ENCODE measurements at places on chromosomes 2 and 18.

DNA sequence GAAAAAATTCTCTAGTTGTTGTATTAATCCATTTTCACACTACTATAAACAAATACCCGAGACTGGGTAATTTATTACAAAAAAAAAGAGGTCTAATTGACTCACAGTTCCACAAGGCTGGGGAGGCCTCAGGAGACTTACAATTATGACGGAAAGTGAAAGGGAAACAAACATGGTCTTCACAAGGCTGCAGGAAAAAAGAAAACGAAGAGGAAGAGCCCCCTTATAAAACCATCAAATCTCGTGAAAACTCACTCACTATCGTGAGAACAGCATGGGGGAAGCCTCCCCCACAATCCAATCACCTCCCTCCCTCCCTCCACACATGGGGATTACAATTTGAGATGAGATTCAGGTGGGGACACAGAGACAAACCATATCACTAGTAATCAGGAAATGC, 61.7 kb upstream of the SPTBN1 start:
- DNase-seq = no peak

DNA sequence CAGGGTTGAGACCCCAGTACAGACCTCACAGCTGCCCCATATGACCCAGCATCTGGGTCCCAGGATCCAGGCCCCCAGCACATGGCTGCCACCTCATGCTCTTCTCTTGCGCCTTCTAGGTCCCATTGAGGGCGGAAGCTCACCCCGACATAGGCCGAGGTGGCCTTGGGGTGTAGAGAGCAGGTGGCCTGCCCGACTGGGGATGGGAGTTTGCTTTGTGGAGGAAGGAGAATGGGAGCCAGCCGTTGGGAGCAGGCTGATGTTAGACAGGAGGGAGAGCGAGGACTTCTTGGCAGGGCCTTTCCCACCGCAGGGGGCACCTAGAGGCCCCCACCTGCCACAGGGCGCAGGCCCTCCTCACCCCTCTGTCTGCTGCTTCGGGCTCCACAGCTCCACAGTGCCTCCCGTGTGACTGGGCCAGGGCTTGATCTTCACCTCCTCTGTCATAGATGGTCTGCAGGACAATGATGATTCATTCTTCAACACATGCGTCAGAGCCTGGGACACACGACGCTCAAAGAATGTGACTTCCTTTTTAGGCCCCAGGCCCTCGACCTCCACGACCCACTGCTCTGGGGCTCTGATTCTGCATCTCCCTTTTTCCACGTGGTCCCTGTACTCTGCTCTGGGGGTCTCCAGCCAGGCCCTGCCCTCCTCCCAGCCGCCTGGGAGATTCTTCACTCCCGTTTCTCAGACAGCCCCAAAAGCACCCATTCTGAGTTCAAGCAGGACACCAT, 86.6 kb upstream of the ODC1 start:
- no peak for DNase-seq

- DNase-seq = no peak
Measured at GRCh38 chr2:208083807-208084206, 40.5 kb downstream of the CRYGD start.

- no peak for DNase-seq
Measured at GRCh38 chr2:112310906-112311305, 35.5 kb downstream of the ZC3H6 start.

DNA sequence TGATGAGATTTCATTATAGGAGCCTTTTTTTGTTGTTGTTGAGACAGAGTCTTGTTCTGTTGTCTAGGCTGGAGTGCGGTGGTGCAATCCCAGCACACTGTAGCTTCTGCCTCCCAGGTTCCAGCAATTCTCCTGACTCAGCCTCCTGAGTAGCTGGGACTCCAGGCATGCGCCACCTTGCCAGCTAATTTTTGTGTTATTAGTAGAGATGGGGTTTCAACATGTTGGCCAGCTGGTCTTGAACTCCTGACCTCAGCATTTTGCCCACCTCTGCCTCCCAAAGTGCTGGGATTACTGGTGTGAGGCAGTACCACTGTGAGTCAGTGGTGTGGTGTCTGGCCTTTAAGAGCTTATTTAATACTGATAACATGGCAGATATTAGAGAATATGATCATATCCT, 60.1 kb downstream of the MOB4 start:
- DNase-seq = no peak

GRCh38 chr2:63057249-63058143, 6.9 kb downstream of the OTX1 start:
- no peak for DNase-seq

DNA sequence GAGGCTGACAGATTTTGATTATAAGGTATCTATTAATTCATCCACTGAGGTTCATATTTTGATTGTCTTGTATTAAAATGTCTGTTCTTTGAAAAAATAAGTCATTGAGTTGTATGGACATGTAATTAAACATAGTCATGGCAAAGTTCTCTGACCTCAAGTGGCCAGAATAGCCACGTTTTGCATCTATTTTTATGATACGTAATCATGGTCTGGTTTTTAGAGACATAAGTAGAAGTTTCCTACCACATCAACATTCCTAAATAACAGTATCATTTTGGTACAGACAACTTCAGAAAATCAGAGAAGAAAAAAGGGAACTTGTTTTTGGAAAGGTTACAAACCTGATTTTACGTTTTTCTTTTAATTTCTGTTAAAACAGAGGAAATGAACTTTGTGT, 47.6 kb downstream of the COL5A2 start:
- no peak for DNase-seq

- no peak for DNase-seq
Measured at GRCh38 chr2:219172231-219173154, 2.7 kb upstream of the SLC23A3 start.

GRCh38 chr18:79381811-79382311, 13.9 kb upstream of the NFATC1 start:
- DNase-seq = no peak

GRCh38 chr2:122754561-122754960, 999.1 kb downstream of the TSN start:
- no peak for DNase-seq

- DNase-seq = no peak
Measured at GRCh38 chr2:221100467-221101089, 471.5 kb downstream of the EPHA4 start.

DNA sequence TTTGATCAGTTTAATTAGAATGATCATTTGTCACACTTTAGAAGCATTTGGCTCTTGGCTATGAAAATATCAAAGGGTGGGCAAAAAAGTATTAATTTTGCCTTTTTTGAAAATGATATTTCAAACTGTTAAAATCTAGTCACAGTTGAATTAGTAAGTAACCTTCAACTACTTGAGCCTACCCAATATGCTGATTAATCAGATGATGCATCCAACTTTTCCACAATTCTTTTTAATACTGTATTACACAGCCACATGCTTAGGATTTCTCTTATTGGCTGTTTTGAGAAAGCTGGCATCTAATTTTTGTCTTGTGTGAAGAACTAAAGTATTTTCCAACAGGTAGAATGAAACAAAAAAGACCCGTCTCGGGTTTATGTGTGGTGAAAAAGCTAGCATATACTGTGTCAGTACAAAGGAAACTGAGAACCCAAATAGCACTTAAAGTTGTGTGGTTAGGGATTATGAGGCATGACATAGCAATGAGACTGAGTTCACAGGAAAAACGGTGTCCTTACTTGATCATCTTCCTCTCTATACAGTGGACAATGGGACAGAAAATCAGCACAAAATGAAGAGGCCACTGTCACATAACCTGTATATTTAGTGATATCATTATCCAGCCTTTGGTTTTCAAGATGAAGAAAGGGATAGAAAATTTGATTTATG, 11.7 kb downstream of the OSBPL6 start:
- DNase-seq = no peak

DNA sequence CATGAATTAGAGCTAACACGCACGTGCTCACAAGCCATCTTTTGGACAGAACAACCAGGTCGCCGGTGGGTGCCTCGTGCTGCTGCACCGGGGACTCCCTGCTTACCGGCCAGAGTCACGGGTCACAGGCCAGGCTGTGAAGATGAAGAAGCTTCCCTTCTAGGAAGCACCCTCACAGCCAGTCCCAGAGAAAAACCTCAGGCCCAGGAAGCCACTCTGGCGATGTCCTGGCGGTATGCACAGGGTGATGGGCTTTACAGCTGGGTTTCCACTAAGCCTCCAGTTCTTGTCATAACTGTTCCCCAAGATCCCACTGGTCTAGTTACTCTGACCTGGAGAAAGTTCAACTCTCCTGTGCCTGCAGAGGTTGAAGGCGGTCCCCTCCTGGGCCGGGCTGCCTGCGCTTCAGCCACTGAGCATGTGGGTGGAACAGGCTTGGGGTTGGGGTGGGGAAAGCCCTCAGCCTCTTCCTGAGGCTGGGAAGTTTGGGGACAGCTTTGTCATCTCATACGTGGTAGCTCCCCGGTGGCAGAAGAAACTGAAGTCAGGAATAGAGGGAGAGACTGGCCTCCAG, 15.2 kb upstream of the DIS3L2 start:
- DNase-seq = no peak
